Astrocyte of the hippocampus (primary cell): ENCODE measurements at places on chromosomes 6 and 20.

DNA sequence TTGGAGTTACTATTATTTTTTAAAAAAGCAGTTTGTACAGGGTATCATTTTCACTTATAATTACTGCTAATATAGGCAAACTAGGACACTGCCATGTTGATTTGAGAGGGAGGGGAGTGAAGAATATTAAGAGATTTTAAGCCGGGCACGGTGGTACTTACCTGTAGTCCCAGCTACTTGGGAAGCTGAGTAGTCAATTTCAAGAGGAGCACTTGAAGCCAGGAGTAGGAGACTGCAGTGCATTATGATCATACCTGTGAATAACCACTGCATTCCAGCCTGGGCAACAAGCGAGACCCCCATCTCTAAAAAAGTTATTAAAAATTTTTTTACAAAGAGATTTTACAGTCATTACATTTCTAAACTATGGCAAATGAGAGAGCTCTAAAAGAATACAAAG lies 35.7 kb downstream of the ADAT2 start:
- no peak for DNase-seq

DNA sequence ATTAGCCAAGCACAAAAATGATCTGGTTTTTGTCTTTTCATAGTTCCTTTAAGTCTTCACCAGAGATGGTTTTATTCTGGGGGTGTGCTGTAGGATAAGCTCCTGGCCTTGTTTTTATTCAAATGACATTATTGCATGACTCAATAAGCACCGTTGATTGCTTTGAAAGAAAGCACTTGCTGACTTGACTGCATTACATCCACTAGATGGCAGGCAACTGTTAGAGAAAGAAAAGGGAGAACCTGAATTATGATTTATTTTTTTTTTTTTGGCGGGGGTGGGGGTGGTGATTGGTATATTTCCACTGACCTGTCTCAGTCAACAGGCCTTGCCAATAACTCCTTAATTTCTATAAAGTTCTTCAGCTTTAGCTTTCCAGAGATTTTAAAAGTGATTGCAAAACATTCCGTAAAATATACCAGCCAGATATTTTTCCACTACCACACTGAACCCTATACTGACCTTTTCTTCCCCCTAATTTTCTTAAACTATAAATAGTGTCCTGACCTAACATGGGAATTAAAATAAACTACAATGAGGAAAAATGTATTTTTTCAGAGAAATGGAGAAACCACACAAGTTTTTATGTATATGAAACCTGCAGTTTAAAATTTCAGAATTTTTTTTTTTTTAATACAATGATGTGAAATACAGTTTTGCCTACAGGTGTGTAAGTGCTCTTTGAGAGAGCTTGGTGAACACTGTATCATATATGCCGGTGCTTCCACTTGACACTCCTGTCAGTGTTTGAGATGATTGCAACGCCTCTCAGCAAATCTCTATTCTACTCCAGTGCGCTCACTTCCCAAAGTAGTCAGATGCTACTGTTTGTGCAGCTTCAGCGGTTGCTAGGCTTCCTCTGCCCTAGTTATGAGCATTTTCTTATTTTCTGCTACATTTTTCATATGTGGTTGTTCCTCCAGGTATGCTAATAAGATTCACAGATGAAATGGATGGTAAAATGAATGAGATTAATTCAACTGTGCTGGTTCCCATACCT lies 274.3 kb downstream of the CD109 start:
- DNase-seq: peak; percentile 67

GRCh38 chr6:169689287-169689686 lies 12.5 kb downstream of the WDR27 start:
- DNase-seq: peak; percentile 81

GRCh38 chr20:44572551-44573500 lies 9.6 kb upstream of the PKIG start:
- peak; percentile 67 for DNase-seq

DNA sequence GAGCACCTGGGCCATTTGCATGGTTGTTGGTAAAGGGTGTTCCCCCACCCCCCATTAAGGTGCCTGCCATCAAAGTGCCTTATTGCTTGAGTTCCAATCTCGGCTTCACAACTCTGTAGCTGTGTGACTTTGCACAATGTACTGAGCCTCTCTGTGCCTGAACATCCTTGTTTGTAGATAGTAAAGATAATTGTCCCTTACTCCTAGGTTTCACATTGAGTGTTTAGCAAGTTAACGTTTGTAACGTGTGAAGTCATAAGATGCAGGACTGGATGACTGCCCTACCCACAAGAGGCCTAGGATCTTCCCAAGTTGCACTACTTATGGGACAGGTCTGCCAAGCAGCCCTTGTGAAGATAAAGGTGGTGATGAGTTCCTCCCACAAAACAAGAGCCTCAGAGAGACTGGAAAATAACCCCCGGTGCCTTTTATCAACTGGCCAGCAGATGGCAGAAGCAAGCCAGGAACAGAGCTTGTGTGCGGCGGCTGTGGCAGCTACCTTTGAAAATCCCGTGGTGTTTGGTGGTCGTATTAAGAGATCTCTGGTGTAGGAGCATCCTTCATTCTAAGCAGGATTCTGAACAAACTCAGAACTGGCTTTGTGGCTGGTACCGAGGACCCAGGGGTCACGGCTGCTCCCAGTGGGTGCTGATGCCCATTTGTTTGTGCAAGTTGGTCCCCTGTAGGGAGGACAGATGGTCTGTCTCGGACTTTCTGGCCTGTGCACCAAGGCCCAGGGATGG lies 99.1 kb downstream of the CDH26 start:
- peak; percentile 81 for DNase-seq

DNA sequence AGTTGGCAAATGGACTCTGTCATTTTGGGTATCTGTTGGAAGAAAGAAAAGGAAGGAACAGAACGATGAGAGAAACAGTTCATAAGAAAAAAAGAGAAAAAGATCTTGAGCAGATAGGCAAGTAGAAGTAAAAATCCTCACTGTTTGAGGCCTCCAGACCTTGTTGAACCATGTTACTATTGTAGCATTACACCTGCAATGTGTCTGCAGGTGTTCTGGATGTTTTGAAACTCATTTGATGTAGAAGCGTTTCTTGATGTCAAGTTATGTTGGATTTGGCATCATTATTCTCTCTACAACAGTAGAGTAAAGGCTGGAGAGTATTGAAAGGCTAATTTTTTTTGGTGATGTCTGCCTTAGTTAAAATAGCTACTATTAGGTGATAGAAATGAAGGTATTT lies 108.7 kb downstream of the CARMIL1 start:
- DNase-seq: no peak

- DNase-seq: peak; percentile 13
Observed at GRCh38 chr6:95408111-95408510, 169.2 kb upstream of the MANEA start.

DNA sequence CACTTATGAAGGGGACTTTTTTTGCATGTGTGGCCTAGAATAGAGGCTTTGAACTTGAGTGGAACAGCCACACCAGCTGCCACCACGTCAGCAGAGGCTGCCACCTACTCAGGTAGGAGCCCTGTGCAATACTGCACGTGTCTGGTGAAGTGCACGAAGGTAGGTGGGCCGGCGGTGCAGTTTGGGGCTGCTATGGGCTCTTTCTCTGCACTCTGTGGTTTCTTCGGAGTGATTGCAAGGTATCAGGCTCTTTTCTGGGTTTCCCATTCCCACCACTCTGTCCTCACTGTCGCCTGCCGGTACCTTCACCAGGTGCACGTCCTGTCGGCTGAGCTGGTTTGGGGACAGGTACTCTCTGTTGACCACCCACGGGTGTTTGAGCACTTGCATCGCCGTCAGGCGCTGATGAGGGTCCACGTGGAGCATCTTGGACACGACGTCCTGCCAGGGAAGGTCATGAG lies 30.8 kb upstream of the MPC1 start:
- no peak for DNase-seq

DNA sequence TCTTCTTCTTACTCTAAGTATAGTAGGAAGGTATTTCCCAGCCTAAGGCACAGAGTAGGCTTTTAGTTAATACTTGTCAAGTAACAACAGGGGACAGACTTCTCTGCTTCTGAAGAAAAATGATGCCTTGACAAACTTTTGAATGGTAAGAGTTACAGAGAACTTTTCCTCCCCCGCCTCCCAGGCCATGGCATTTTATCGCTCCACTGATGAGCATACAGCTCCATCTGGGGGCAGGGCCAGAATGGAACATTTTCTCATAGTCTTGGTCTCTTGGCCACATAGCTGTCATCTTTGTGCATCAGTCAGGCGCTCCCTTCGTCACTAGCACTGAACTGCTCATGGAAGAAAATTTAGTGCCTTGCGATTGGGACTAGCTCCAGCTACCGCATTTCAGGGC lies 1066.8 kb upstream of the CITED2 start:
- DNase-seq: peak; percentile 61

- no peak for DNase-seq
Observed at GRCh38 chr6:149482545-149483333, 2.1 kb downstream of the ZC3H12D start.

- DNase-seq: no peak
Observed at GRCh38 chr6:132872923-132873322, 58.6 kb downstream of the RPS12 start.

DNA sequence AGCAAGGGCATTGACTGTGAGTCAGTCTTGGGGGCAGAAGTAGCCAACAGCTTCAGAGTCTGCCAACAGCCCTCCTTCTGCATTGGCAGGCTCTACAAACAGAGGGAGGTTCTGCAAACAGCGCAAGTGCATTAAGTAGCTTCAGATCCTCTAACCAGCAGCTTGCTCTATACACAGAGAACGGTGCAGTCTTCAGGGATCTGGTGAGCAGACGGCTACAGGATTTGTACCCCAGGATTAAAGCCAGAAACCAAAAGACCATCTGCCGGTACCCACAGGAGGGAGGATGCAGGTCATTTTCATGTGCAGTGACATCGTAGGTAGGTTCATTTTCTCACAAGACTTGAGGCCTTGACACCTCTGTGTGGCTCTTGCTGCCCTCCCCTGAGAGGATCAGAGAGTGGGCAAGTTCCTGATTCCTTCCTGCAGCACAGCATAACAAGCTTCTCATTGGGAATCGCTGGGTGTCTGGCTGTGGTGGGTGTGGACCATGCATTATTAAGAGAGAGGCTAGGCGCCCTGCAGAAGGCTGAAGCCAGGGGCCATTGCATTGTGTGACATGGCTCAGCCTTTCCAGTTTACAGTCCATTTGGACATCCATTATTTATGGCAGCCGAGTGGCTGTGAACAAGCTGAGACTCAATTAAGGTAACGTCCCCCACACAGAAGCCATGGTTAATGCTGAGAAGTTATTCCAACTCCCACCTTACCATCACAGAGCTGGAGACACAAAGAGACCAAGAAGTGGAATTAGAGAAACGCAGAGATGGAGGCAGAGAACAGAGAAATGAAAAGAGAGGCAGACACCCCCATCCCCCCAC lies 250.0 kb downstream of the LRFN2 start:
- no peak for DNase-seq

GRCh38 chr20:59217173-59217572 lies 53.6 kb downstream of the ZNF831 start:
- DNase-seq: no peak

GRCh38 chr20:36645353-36645752 lies 643 bp downstream of the SLA2 start:
- no peak for DNase-seq

DNA sequence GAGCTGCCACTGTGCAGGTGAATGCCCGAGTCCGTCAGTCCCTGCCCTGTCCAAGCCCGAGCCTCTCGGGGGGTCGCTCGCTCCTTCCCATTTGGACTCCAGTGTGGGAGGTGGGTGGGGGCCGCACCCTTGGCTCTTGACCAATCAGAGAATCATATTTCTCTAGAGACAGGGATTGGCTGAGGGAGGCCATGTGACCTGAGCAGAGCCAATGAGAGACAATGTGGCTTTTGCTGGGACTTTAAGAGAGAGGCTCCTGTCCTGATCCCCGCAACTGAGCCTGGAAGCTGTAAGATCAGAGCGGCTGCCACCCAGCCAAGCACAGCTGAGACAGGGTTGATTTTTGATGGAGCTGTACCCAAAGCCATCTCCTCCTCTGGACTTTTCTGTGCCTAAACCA lies 199.3 kb downstream of the TFAP2C start:
- no peak for DNase-seq

DNA sequence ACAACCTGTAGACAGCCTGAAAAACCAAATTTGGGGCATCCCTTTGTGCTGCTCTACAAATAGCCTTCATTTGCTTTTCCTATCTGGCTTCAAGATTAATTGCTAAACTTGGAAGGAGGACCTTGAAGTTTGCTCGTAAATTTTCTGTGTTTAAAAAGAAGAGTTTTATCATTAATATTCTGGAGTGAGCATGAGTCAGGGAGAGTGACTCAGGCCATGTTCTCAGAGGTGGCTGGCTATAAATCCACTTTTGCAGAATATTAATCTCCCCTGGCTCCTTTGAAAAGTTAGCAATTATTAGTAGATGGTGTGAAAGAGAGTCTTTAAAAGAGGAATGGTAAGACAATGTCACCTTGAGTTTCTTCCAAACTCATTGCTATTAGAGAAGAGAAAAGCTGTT lies 91.0 kb downstream of the ANKEF1 start:
- peak; percentile 19 for DNase-seq
